ENCODE measurements at places on chromosomes 6 and 20. TPM values are rescaled to one million over a fixed set of nuclear protein-coding genes. Genes with fewer than 3 reads are reported as not detected.

DNA sequence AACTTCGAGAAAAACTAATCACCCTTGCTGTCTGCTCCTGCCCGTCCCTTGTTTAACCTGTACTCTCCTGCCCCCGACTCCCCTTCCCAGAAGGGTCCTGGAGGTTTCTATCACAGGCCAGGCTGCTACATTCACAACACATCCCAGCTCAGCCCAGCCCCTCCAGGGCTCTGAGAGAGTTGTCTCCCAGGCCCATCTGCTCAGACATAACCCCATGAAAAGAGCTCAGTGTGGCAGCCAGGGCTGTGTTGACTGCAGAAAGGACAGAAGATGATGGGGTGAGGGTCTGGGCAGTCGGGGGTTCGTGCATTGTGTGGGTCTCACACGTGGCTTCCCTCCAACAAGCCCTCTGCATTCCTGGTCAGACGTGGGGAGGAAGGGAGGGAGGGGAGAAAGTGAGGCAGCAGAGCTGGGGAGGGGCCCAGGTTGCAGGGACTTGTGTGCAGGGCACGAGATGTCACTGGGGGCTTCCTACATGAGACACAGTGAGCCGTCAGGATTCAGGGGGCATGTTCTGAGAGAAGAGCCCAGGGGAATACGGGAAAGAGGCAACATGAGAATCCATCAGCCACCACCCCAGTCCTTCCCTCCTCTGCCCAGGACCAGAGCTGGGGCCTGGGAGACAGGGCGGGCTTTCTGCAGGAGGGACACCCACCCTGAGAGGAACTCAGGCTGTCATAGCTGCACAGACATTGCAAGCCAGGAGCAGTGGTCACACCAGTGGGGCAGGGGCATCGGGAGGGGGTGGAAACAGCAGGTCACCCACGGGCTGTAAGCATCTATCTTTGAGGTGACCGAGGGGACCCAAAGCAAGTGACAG, 372.9 kb downstream of the PREX1 start:
- no peak for DNase-seq

- DNase-seq, result no peak
Observed at GRCh38 chr6:69957985-69958559, 91.7 kb downstream of the COL19A1 start.

DNA sequence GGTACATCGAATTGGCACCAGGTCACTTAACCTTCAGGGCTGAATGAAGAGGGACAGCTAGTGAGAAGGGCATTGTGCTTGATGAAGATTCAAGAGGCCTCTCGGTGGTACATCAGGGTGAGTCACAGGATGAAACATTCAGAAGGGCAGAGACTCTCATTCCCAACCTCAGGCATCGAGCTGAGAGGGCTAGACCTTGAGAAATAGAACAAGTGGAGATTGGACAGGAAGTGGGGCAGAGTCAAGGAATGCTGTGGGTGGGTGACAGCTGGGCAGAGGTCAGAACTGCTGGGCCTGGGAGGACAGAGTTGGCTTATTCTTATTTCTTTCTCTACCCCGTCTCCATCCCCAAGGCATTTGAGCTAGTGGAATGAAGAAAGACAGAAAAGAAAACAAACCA, 126.0 kb downstream of the SCML4 start:
- DNase-seq, result no peak

GRCh38 chr6:13831615-13832014, 17.3 kb upstream of the MCUR1 start:
- DNase-seq, result no peak

DNA sequence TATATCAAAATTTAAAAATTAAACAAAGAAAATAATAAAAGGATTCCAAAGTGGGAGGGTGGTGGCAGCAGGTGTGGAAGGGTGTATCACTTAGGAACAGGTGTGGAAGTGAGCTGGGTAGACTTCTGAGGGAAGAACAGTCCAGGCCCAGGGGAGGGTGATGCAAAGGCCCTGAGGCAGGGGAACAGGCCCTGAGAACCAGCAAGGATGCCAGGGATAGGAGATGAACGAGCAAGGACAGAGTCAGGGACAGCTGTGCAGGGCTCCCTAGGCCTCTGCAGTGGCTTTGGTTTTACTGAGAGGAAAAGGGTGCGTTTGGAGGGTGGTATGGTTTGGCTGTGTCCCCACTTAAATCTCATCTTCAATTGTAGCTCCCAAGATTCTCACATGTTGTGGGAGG, 9.4 kb upstream of the RAET1E start:
- DNase-seq, result no peak

DNA sequence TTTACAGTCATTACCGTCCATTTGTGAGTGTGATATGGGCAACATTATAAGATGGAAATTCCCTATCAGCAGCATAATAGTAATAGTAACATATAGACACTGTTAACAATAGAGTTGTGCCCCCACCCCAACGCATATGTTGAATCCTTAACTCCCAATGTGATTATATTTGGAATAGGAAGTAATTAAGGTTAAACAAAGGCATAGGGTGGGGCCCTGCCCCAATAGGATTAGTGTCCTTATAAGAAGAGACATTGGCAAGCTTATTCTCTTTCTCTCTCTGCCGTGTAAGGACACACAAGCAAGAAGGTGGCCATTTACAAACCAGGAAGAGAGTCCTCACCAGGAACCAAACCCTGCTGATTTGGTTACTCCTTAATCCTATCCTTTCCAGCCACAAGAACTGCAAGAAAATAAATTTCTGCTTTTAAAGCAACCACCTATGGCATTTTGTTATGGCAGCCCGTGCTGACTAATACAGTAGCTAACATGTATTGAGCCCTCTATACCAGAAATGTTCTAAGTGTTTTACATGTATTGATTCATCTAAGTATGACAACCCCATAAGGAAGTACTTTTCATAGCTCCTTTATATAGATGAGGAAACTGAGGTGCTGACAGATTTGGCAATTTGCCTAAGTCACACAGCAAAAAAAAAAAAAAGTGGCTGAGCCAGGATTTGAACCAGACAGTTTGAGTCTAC, 114.2 kb downstream of the BCAS1 start:
- DNase-seq, result no peak

DNA sequence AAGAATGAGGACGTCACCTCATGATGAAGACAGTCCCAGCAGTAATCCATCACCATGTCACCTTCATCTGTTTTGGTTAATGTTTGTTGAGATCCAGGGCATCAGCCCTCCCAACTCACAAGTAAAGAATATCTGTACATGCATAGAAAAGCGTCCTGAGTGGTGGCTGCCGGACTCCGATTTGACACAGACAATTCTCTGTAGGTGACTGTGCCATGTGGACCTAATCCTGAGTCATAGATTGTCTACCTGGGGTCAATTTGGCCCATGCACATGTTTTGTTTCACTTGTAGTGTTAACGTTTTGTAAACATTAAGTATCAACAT, 168.4 kb upstream of the UST start:
- no peak for DNase-seq

- no peak for DNase-seq
Observed at GRCh38 chr6:88916615-88917208, 46.7 kb downstream of the RNGTT start.

- DNase-seq, result peak; percentile 31
Observed at GRCh38 chr6:126983779-126984178, 134.7 kb upstream of the RSPO3 start.

DNA sequence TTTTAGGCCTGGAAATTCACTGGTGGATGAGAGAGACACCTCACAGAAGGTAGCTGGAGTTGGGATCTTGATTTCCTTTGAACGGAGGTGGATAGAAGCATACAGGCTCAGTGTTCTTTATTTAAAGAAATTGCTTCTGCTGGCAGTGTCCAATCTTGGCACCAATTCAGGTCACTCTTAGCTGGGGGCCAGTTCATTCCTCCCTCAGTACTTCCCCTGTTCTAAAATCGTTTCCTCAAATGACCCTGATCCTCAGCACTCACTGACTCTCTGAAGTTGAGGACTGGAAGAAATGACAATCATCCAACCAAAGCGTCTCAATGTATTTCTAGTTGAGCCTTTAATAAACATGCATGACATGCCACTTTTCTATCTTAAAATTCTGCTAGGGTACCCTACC, 472.5 kb upstream of the BTBD3 start:
- DNase-seq, result no peak

DNA sequence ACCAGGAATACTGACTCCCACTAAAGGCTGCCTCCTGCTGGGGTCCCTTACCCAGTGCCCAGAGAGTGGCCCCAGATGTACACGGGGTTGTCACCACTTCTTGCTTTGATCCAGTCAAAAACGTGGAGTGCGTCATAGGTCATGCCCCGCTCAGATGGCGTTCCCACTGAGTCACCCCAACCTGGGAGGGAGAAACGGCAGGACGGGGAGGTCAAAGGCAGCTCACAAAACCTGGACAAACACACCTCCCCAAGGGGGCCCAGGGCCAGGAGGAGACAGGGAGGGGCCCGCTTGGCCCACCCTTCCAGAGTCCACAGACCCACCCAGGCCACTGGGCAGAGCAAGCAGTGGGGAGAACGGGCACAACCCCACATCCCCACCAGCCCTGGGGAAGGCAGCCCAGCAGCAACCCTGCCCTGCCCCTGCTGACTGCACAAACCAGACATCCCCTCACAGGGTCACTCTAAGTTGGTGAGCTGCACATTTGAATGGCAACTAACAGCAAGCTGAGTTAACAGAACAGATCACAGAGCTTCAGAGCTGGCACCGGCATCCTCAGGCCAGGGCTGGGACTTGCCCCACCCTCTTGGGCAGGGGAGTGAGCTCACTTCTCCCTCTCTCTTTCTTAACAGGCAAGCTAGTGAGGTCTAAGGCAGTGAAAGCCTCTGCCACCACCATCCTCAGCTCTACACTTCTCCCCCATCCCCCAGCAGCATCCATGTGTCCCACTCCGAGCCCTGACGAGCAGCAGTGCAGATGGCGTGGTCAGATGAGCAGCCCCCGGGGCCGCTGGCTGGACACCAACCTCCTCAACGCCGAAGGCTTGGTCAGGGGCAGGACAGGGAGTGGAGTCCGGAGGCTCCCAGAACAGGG, 61.7 kb downstream of the PYGB start:
- DNase-seq, result no peak

GRCh38 chr6:118334634-118335033, 213.5 kb upstream of the PLN start:
- DNase-seq, result no peak

DNA sequence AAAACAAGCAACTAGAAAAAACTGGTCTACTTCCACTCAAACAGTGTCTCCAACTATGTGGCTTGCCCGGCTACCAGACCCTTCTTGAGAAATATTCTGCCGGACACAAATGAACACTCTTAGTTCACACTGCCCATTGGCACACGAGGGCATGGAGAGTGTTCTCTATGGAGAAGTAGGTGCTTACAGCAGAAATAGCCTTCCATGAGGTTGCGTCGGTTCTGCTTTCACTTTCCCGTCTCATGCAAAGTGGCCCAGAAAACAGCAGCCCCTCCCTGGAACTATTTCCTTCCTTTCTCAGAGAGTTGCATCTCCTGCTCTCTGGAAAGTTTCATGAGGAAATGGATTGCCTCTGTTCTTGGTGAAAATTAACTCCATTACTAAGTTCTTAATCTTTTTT, 9.5 kb upstream of the HLA-DOA start:
- DNase-seq, result no peak

DNA sequence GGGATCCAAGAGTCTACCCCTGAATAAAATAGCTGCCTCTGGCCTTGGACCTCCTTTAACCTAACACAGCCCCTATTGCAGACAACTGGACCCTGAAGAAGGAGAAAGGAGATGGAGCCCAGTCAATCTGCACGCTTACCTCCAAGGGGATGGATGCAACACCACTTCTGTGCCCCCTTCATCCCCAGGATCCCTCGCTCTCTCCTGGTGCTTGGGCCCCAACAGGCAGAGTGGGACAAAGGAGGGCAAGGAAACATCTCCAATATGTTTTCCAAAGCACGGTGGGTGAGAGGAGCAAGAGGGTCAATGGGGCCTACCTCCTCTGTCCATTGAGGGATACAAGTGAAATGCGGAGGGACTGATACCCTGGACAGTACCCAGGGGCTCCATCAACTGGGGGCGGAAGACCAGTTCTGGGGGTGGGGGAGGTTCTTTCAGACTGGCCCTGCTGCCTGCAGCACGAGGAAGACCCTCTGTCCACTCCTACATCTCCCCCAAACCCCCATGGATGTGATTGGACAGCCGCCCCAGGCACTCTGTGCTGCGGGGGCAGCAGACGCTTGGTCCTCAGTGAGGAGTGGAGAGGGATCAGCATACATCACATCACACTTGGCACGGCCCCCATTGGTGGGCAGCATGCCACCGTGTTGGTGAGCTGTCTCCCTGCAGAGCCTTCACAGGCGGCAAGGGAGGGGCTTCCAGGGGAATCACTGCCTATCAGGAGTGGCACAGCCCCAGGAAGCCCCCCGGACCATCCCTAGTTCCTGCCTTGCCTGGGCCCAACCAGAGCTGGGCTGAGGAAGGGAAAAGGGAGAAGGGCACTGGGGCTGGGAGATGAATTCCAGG, 70.6 kb downstream of the MRPL14 start:
- no peak for DNase-seq

DNA sequence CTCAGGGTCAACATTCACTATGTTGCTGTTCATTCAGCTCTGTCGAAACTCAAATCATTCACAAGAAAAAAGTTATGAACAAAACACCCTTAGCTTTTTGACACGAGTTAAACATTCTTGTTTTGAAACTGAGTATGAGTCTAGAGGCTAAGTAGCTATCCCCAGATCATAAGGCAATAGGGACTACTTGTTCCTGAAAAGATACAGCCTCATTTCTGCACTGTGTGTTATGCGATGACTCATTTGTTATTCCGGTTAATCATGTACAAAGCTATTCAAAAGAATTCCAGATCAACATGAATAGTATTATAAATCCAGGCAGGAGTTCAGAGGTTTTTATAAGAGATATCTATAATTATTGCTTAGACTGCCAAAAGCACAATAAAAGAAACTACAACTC, 908.0 kb downstream of the QKI start:
- no peak for DNase-seq

GRCh38 chr20:11411765-11412164, 505.9 kb upstream of the BTBD3 start:
- peak; percentile 26 for DNase-seq

GRCh38 chr6:88050140-88050818, 2.6 kb downstream of the SPACA1 start:
- no peak for DNase-seq

- DNase-seq, result no peak
Observed at GRCh38 chr6:87482366-87482765, 9.6 kb downstream of the SLC35A1 start.

SLC17A2 gene
- total RNA-seq, result not detected

PNPLA1 gene
- total RNA-seq, result not detected

SEMG1 gene
- total RNA-seq, result 2.9 TPM

PERP gene
- 26.9 TPM for total RNA-seq

CAGE1 gene
- 0.11 TPM for total RNA-seq

PHIP gene
- total RNA-seq, result 45.6 TPM

CST3 gene
- total RNA-seq, result 68.5 TPM

NKX2-4 gene
- 0.11 TPM for total RNA-seq
